ENCODE measurements at places on chromosomes 4 and X.

DNA sequence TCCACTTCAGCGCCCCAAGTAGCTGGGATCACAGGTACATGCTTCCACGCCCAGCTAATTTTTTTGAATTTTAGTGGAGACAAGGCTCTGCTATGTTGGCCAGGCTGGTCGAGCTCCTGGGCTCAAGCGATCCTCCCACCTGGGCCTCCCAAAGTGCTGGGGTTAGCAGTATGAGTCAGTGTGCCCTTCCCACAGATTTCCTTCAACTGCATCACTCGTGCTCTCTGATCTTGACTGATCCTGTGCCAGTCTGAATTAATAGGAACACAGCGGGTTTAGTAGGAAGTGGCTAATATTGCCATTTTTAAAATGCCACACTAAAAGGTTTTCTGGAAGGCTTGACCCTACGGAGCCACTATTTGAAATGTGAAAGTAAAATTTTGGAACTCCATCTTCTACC is 4.3 kb upstream of the SHROOM2 start:
- no peak for DNase-seq

- peak; percentile 27 for DNase-seq
These were observed 31.8 kb downstream of the PLAC8 start for GRCh38 chr4:83082777-83083176.

- DNase-seq: no peak
These were observed 9.0 kb upstream of the BCOR start for GRCh38 chrX:40106676-40107290.

- DNase-seq: no peak
These were observed 24.3 kb downstream of the ADD1 start for GRCh38 chr4:2867758-2868491.

Data from activated CD8-positive, alpha-beta T cell treated with anti-CD3 and anti-CD28 coated beads, Interleukin-2, amount 10 ng/mL, durations not matched to agents 7 days and 5 days (primary cell).